ENCODE measurements at places on chromosomes 11 and 22.

DNA sequence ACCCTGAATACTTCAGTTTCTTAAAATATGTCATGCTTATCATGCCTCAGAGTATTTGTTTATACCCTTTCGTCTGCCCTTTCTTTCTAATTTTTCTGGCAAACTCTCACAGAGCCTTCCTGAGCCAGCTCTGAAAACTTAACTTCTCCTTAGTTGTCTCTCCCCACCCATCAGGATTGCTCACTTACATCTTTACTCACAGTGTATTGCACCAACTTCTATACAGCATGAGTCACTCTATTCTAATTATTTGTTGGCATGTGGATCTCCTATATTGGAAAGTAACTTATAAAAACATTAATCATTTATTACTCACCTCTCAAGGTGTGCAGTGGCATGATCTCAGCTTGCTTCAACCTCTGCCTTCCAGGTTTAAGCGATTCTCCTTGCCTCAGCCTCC, 114.9 kb downstream of the FANCF start:
- no peak for DNase-seq

- DNase-seq = no peak
Observed at GRCh38 chr11:102006835-102007566, 40.2 kb upstream of the CFAP300 start.

- no peak for DNase-seq
Observed at GRCh38 chr11:117704395-117705100, 92.5 kb downstream of the DSCAML1 start.

DNA sequence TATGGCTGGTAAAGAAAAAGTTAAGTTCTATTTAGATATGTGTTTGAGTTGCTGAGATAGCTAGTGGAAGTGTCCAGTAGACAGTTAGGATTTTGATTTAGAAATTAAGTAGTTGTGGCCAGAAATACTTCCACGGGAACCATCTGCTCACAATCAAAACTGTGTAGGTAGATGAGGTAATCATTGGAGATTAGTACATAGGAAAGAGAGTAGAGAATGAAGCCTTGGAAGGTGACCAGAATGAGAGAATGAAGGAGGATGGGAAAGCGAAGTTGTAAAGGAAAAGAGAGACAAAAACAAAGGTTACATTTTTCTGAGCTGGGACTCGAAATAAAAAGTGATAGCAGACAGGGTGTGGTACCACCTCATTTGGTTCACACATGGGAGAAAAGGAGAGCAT, 296.9 kb upstream of the SORL1-AS1 start:
- no peak for DNase-seq

GRCh38 chr22:36344106-36344827, 43.5 kb downstream of the MYH9 start:
- DNase-seq = no peak

DNA sequence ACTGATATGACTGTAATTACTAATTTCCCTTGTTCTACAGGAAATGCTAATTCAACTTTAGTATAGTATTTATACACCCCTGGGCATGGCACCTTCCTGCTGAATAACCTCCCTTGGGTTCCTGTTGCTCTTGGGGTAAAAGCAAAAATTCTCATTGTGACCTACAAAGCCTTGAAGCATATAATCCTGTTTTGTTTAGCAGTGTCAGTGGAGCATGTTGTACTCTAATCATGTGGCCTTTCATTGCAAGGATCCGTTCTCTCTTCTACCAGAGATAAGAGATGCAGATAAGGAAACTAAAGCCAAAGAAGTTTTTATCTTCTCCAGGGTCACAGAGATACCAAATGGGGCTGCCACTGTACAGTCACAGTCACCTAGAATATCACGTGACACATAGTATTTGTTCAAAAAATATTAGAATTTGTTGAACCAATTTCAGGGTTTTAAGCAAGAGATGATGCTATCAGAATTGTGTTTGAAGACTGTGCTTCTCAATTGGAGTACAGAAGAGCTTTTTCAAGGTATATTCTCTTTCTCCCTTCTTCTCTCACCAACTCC, 25.1 kb downstream of the CSRP3 start:
- no peak for DNase-seq

DNA sequence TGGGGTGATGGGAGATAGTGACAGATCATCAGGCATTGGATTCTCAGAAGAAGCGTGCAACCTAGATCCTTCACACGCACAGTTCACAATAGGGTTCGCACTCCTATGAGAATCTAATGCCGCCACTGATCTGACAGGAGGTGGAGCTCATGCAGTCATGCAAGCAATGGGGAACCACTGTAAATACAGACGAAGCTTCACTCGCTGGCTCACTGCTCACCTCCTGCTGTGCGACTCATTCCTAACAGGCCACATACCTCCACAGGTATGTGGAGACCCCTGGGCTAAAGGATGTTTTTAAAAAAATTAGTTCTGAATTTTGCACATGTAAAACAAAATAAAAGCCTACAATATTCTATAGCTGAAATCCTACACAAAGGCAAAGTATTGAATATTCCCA, 20.5 kb upstream of the TEAD1 start:
- no peak for DNase-seq
